ENCODE measurements at places on chromosomes 5 and 9. TPM values are rescaled to one million over a fixed set of nuclear protein-coding genes. Genes with fewer than 3 reads are reported as not detected.

DNA sequence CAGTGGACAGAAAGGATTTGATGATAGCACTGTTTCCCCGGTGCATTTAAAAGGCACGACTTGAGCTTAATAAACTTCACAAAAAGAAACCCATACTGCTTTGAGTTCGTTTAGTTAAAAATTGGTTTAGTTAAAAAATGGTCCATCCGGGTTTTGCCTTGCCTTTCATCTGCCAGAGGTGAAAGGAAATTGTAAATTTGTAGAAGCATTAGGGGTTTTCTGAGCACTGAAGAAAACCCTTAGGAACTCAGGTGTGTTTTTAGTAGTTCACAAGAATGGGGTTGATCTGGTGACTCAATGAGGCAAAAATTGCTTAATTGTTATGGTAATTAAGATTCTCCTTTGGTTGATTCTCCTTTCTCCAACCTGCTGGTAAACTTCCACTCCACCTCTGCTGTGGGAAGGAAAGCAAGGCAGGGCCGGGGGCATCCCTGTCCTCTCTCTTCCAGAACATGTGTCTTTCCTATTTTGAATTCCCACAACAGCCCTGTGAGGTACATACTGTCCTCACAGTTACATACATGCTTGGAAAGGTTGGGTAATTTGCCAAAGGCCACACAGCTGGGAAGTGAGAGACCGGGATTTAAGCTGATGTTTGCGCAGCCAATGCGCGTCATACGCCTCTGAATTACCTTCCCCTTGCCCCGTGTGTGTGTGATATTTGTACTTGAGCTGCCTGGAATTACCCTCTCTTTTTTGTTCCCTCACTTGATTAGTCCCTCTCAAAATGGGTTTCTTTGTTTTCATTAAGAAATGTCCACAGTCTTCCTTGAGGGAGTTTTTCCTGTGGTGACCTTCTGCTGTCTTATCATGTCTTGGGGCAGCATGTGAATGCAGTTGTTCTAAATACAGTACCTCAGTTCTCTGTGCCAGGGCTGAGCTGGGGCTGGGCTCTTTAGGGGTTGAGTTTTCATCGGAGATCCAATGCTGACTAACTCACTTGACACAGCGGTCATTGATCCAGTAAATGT is 94.4 kb downstream of the ARHGAP26 start:
- DNase-seq: no peak

DNA sequence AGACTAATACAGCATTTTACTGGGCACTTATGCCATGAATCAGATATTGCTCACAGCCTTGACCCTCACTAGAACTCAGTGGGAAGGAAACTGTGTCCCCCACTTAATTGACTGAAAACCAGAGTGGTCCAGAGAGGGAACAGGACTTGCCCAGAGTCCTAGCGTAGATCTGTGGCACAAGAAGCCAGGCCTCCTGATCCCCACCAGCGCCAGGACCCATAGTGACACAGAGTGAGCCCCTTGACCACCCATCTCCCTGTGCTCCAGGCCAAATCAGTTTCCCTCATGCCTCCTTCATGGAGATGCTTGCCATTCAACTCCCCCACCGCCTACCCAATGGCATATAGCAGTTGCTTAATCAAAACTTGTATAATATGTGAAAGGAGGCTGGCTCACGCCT is 8.3 kb downstream of the KIF12 start:
- DNase-seq: no peak

DNAJC21 gene
- 28.4 TPM for total RNA-seq

DNA sequence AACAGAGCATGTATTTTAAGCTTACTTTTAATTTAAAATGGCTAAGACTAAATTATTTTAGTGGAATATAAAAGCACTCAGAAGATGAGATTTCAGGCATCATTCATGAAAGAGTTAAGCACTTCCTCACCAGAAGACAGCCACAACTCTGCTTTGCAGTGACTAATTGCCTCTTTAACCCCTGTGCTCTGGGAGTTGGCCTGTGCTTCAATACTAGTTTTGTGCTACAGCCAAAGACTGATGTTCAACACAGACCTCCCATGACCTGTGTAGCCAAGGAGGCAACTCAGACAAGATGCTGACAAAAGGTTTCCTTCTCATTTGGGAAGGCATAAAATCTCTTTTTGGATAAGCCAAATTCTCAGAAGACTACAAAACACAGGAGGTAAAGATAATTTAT is 353.5 kb downstream of the FBXL17 start:
- peak; percentile 63 for DNase-seq

DNA sequence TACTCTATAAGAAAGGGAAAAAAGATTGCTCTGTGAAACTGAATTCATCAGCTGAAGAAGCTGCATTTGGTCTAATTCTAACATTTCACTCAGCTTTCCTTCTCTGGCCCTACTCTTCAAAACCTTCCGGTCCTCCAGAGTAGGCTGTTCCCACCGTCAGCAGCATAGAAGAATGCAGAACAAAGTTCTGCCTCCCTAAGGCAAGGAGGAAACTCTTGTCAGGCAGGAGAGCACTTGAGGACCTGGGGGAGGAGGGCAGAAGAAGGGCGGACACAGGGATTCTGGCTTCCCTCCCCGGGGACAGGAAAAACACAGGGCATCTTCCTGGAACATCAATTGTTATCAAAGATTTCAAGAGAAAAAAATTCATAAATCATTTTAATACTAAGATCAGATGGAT is 69.2 kb upstream of the SHB start:
- DNase-seq: no peak

ARID3C gene
- 0.33 TPM for total RNA-seq

PCDHGB3 gene
- total RNA-seq: 6.0 TPM

GRCh38 chr5:151601391-151601790 is 10.3 kb upstream of the FAT2 start:
- DNase-seq: no peak

YIPF5 gene
- total RNA-seq: 76.1 TPM

SLC6A19 gene
- total RNA-seq: 0.10 TPM

PDLIM4 gene
- 10.6 TPM for total RNA-seq

PCDHGC5 gene
- total RNA-seq: 5.9 TPM

GRCh38 chr5:32172923-32173266 is 1.2 kb downstream of the GOLPH3 start:
- no peak for DNase-seq

FPGS gene
- 33.7 TPM for total RNA-seq

ALDH1A1 gene
- total RNA-seq: 26.4 TPM

DNA sequence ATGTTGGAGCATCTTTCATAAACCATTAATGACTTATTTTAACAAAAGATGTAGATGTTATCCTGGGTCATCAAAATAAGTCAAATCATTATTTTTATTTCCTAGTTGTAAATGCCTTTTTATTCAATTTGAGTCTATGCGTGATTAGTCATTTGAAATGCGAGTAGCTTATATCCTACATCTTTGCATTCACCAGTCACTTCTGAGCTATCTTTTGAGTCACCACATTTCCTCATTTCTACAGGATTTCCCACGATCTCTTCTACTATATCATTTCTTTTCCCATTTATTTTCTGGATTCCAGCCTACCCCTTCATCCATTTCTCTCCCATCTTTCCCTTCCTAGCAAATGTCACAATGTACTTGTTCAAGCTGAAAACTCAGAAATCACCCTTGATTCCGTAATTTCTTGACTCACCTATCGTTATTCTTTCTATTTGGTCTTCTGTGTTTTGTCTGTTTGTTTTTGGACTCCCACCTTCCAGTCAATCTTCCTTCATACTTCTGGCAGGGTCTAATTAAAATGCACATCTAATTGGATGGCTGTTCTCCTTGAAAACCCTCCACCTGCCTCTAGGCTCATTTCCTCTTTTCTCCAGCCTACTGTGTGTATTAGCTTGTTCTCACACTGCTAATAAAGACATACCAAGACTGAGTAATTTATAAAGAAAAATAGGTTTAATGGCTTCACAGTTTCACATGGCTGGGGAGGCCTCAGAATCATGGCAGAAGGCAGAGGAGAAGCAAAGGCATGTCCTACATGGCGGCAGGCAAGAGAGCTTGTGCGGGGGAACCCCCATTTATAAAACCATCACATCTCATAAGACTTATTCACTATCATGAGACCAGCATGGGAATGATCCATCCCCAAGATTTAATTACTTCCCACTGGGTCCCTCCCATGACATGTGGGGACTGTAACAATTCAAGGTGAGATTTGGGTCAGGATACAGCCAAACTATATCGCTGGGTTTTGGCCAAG is 112.4 kb downstream of the MEF2C start:
- no peak for DNase-seq

Data from spinal cord (tissue), 10 donors.